ENCODE measurements at places on chromosomes 2 and 18.

GRCh38 chr18:50158866-50159653, 35.9 kb downstream of the MYO5B start:
- peak; percentile 51 for DNase-seq

- no peak for DNase-seq
Measured at GRCh38 chr2:149735237-149735958, 147.8 kb upstream of the MMADHC start.

DNA sequence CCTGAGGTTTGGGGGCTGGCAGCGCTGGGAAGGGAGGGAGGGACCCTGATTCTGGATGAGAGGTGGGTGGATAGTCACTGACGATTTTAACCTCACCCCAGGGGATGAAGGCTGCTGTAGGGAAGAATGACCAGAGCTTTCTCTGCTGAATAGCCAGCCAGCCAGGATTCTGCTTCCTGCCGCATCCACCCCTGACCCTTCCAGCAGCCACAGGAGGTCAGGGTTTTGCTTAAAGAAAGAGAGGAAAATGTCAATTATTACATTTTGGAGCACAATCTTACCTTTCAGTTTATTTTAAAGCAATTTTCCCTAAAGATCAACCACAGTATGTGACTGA, 217.7 kb downstream of the GBX2 start:
- DNase-seq: no peak

DNA sequence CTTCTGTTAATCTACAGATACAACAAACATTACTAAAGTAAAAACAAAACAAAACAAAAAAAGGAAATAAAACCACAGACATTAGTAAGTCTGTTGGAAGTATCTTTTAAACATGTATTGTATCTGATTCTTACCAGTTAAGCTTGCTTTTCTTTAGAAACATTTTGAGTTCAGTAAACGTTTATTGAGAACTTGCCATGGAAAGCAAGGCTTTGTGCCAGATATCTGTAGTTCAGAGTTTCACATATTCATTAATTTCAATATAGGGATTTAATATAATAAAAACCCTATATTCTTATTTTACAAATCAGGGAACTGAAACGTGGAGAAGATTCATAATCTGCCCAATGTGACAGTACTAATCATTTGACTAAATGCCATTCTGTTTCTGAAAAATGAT, 1101.0 kb upstream of the GYPC start:
- DNase-seq: no peak

- peak; percentile 84 for DNase-seq
Measured at GRCh38 chr2:231677632-231678104, 30.7 kb upstream of the PTMA start.

All from right renal pelvis (tissue), 4 donors.